Dorsolateral prefrontal cortex (tissue), 122 donors: ENCODE measurements at places on chromosomes 16 and 17.
A peak's percentile ranks its signal among the peaks of the same experiment; 100 is the strongest.

DNA sequence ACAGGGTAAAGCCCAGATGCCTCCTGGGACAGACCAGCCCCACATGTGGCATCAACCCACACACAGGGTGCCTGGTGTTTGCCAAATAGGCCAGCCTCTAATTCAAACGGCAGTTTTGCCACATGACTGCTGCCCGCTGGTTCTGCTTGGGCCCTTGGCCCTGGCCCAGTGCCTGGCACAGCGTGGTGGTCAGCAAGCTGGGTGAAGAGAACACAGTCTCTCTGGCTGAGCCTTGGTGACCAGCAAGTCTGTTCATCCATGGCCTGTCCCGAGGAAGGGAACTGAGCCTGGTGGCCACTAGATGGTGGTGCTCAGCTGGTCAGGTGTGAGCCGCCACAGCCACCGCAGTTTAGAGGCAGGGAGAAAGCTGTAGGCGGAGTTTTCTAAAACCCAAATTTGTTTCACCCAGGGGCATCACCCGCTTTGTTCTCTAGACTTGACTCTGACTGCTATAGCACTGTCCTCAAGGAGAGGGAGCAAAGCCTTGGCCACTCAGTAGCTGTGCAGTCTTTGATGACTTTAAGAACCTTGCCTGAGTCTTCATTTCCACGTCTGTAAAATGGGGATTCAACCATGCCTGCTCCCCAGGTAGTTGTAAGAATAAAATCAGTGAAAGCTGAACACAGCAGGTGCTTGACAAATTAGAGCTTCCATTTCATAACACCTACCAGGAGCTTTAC lies 4.7 kb upstream of the GFAP start:
- peak; percentile 81 for DNase-seq

GRCh38 chr17:17071531-17072360 lies 29.5 kb downstream of the MPRIP start:
- DNase-seq: peak; percentile 64

GRCh38 chr16:87648236-87648635 lies 45.9 kb downstream of the JPH3 start:
- peak; percentile 50 for DNase-seq

DNA sequence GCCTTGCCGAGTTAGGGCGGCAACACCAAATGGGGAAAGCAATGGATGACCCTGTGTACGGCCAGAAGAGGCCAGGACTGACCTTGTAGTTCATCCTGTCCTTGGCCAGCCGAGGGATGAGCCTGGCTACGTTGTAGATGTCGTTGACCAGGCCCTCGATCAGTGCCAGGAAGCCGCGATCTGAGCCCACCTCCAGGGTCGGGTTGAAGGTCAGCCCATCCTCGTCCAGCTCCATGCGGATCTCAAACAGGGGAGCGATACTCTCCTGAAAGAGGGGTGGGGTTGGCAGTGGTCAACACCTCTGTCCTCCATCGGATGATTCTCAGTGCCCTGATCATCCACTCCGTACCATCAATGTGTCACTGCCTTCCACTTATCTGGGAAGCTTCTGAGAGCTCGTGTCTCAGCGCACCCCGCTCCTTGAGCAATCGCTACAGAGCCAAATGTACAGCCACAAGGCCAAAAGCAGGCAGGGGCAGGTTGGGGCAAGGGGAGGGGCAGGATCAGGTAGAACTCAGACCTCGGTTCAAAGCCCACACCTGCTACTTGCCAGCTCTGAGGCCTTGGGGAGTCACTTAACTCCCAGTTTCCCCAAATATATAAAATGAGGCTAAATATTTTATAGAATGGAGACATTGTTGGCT lies 39.9 kb downstream of the DNAH17 start:
- DNase-seq: no peak

- no peak for DNase-seq
These were observed 910 bp downstream of the ITGAL start for GRCh38 chr16:30473231-30474073.

GRCh38 chr16:8579559-8579958 lies 10.8 kb downstream of the TMEM114 start:
- no peak for DNase-seq

- no peak for DNase-seq
These were observed 411.0 kb downstream of the CPPED1 start for GRCh38 chr16:12392585-12393091.

DNA sequence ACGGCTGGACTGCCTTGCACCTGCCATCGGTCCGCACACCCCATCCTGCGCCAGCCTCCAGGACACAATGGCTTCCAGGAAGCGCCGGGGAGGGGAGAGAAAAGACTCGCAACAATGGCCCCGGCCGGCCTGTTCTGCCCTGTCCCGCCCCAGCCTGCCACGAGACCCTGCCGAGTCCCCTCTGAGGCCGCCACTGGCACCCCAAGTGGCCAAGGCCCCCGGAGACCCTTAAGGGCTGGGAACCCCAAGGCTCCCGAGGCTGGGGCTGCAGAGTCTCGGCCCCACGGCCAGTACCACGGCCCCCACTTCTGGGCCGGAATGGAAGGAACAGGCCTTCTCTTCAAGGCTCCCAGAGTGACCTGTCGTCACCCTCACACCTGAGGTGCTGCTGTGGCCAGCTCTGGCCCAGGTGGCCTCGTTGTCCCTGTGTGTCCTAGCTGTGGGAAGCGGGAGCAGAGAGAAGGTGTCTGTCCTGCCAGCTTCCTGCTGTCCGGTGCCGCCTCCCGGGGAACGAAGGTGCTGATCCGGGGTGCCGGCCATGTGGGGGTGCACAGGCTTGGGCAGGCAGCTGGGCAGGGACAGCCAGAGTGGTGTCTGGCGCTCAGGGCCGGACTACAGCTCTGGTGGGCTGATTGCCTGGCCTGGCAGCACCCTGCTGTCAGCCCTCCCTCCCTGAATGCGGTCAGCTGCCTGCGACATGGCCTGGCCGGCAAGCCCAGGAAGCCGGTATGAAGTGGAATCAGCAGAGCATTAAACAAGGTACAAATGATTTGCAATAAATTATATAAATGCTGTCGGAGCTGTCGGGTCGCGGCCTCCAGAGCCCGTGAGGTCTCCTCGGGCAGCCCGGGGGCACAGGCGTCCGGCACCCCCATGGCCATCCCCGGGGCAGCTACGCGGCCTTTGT lies 8.2 kb upstream of the CACNA1H start:
- DNase-seq: no peak

GRCh38 chr16:1288813-1289476 lies 20.5 kb upstream of the UBE2I start:
- no peak for DNase-seq

DNA sequence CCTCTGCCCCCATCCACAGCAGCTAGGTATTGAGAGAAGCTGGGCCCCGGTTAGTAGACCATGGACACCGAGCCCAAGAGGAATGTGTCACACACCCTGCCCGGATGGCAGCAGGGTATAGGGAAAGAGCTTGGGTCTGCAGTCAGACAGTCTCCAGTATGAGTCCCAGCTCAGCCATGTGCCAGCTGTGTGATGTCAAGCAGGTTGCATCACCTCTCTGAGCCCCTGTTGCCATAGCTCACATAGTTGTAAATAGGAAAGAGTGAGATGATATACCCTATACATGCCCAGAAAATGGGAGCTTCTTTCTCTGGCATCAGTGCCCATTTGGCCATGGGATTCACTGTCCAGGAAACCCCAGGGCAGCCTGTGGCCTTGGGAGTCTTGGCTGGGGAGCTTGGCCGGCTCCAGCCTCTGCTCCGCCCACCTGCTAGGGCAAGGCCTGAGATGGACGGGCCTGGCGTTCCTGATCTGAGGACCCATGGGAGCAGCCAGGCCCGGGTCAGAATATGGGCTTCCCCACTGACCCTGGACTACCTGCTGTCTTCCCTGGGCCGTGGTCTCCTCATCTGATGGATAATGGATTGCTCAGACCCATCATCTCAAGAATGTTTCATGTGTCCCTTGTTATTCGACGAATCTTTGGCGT lies 13.2 kb downstream of the CD300LG start:
- DNase-seq: no peak

GRCh38 chr16:85438981-85439685 lies 174.0 kb upstream of the GSE1 start:
- DNase-seq: no peak

- DNase-seq: no peak
These were observed 14.5 kb upstream of the CDH13 start for GRCh38 chr16:82612263-82612662.

- no peak for DNase-seq
These were observed 55.9 kb downstream of the MYO18A start for GRCh38 chr17:29124135-29124924.

- DNase-seq: no peak
These were observed 21.0 kb upstream of the ZNF750 start for GRCh38 chr17:82860606-82861392.

DNA sequence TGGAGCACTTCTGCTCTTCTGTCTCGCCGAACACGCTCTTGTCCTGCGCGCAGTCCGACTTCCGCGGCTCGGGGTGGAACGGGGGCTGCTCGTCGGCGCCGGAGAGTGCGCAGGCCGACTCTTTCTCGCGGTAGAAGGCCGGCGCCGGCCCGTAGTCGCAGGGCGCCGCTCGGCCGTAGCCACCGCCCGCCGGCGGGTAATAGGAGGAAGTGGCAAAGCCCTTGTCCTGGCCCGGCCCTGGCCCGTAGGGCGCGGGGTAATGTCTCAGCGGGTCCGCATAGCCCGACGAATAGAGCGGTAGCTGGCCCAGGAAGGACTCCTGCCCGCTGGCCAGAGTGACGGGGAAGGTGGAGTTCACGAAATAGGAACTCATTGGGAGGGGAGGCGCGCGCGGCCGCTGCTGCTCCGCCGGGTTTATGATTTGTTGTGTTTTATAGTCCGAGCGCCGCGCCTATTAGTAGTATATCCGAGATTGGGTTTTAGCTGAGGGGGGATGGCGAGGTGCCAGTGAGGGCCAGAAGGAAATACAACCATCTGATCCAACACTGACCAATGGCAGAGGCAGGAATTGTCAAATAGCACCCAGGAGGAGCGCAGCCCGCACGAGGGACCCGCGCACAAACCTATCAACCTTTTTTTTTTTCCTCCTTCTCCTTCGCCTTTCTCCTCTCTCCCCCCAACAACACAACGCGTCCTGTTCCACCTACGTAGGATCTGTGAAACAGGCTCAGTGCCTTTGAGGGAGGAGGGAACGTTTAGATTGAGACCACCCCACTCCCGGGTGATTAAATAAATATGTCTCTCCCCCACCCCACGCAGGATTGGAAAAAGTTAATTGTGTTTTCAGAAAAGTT lies 4.4 kb upstream of the HOXB5 start:
- no peak for DNase-seq

DNA sequence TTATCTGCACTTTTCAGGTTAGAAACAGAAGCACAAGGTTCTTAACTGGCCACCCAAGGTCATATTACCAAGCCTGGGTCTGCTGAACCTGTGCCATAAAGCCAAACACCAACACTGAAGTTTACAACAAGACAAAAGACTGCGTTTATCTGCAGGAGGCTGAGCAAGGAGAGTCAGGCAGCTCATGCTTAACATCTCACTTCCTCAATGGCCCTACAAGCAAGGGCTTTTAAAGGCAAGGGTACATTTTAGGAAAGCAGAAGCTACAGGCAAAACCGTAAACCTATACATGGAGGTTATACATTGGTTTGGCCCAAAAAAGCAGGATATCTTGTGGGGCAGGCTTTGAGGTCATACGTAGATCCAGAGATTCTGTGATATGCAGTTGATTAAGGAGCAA lies 91.2 kb downstream of the GNAO1 start:
- no peak for DNase-seq

DNA sequence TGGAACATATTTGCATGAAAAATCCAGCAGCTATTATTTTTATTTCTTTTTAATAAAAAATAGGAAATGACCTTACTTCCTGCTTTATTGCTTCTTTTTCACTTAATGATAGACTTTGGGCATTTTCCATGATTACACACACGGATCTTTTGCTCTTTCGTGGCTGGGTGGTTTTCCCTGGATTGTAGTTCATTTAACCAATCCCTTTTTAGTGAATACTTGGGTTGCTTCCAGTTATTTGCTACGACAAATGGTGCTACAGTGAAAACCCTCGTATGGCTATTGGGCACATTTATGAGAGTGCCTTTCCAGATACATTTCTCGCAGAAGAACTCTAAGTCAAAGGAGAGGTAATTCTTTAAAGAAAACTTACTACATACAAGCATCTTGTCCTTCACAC lies 38.6 kb downstream of the FOXL1 start:
- no peak for DNase-seq

DNA sequence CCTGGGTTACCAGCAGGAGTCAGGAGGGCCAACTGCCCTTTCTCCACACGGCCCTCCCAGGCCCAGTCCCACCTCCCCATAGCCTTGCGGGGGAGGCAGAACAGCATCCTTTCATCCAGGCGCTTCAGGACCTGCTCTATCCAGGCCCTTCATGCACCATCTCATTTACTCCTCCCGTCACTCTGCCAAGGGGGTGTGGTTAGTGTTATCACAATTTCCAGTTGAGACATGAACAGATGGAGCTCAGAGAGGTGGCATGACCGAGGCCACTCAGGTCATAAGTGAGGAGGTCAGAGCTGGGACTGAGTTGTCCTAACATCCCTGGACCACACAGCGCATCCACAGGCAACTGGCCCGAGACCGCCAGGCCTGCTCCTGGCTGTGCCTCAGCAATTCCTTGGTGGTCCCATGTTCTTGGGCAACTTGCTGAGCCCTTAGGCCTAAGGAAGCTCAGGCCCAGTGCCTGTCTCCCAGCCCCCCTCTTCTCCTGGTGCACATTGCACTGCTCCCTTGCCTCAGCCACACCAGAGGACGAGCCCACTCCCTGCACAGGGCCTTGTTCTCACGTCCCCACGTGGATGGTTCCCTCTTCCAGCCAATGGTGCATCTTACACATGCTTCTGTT lies 23.8 kb downstream of the C17orf100 start:
- DNase-seq: no peak

DNA sequence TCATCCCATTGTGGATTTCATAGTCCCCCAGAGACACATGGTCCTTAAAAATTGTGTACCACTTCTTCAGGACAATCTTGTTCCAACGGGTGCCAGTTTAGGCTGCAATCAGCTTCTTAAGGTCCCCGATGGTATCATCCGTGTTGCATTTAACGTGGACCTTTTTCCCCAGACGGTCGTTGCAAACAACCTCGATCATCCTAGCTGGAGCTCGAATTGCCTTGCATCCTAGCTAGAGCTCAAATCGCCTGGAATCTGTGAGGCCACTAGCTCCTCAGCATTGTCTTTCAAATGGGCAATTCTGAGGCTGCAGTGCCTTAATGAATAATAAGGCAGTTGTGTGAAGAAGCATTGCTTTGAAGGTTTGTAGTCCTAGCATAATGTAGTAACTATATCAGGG lies 37.7 kb upstream of the RHBDL3 start:
- DNase-seq: no peak

GRCh38 chr17:77610518-77610893 lies 348.0 kb upstream of the TNRC6C start:
- no peak for DNase-seq

DNA sequence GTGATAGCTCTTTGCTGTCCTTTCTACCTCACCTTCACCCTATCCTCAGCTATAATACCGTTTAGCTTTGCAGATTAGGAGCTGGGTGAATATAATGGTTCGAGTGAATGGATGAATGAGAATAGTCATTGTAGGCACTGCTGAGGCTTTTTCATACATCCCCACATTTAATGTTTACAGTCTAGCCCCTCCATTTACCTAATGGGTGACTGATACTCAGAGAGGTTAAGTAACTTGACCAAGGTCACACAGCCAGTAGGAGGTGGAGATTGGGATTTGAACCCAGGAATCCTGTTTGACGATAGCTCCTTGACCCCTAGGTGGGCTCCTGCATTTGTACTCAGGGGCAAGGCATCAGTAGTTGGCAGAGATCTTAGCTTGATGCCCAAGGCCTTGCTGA lies 195.6 kb downstream of the CCDC182 start:
- DNase-seq: no peak
